ENCODE measurements at places on chromosomes 2 and 18. TPM values are rescaled to one million over a fixed set of nuclear protein-coding genes. Genes with fewer than 3 reads are reported as not detected.

AGAP1 gene
- total RNA-seq, result 91.4 TPM

RNU2-63P gene
- total RNA-seq, result 3.9 TPM

ACMSD gene
- not detected for total RNA-seq

CDH7 gene
- total RNA-seq, result not detected

UGT1A8 gene
- 0.17 TPM for total RNA-seq

IL36RN gene
- total RNA-seq, result 1.0 TPM

RRM2 gene
- 90.4 TPM for total RNA-seq

DAW1 gene
- total RNA-seq, result 1.8 TPM

ALMS1 gene
- total RNA-seq, result 16.7 TPM

- no peak for DNase-seq
These were observed 75.5 kb downstream of the TRABD2A start for GRCh38 chr2:84805250-84805958.

DNA sequence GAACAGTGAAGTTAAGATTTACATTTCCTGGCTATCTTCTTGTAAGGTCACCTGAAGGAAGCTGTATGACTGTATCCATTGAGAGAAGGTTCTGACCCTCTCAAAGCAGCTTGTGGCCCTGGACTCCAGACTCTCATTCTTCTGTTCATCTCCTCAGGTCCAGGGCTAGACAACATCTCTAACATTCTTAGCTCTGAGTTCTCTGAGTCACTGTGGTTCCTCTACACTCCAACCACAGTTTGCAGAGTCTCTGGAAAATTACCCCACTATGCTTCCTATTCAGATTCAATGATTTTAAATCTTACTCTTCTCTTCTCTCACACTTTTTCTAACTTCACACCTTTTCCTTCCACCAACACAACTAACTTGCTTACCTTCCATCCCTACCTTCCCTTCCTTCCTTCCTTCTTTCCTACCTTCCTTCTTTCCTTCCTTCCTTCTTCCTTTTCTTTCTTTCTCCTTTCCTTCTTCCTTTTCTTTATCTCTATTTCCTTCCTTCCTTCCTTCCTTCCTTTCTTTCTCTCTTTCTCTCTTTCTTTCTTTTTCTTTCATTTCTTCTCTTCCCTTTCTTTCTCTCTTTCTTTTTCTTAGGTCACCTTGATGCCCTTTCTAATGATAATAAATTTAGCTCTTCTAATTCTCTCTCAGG is 824.3 kb upstream of the ZEB2 start:
- DNase-seq, result no peak

GRCh38 chr2:191299010-191299409 is 53.8 kb downstream of the MYO1B start:
- no peak for DNase-seq

GRCh38 chr2:39697454-39697853 is 31.7 kb downstream of the TMEM178A start:
- DNase-seq, result no peak

- no peak for DNase-seq
These were observed 19.3 kb downstream of the PPP4R1 start for GRCh38 chr18:9594823-9595596.

GRCh38 chr2:42810971-42811811 is 18.8 kb upstream of the HAAO start:
- peak; percentile 55 for DNase-seq

DNA sequence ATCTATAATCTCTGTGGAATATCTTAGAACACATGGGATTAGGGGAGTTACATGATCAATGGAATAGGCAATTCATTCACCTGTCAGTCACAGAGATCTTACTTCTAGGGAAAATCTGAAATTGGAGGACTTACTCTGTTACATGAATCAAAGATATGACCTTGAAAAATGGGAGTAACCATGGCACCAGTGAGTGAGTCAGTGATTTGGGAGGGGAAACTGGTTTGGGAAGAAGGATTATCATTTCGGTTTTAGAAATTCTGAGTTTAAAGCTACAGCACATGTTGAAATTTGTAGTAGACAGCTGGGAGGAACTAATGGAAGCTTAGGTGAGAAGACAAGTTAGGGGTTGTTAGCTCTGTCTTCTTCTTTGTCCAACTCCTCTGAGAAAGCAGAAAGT is 153.7 kb downstream of the CAMKMT start:
- peak; percentile 68 for DNase-seq

- DNase-seq, result peak; percentile 9
These were observed 81.5 kb upstream of the PGAP1 start for GRCh38 chr2:197007716-197008628.

DNA sequence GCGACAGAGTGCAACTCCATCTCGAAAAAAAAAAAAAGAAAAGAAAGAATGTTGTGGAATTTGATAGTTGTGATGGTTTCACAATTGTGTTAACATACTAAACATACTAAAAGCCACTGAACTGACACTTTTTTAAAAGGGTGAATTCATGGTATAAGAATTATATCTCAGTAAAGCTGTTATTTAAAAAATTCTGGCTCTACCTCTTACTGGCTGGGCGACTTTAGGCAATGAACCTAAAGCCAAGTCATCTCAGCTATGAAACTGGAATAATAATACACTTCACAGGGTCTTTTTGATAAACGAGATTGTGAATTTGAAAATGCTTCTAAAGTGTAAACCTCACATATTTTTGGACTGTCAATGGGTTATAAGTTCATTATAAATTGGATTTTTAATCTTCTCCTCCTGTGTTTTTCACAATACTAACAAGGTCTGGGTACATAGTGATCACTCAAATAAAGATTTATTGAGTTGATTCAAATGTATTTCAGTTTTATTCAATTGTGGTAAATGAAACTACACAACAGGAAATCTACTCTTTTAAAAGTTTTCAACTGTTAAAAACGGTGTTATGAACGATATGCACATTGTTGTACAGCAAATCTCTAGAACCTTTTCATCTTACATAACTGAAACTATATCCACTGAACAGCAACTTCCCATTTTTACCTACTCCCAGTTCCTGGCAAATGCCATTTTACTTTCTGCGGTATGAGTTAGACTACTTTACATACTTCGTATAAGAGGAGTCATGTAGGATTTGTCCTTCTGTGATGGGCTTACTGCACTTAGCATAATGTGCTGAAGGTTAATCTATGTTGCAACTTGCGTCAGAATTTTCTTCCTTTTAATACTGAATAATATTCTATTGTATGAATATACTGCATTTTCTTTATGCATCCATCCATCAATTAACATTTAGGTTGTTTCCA is 43.0 kb upstream of the GTF2A1L start:
- DNase-seq, result no peak

DNA sequence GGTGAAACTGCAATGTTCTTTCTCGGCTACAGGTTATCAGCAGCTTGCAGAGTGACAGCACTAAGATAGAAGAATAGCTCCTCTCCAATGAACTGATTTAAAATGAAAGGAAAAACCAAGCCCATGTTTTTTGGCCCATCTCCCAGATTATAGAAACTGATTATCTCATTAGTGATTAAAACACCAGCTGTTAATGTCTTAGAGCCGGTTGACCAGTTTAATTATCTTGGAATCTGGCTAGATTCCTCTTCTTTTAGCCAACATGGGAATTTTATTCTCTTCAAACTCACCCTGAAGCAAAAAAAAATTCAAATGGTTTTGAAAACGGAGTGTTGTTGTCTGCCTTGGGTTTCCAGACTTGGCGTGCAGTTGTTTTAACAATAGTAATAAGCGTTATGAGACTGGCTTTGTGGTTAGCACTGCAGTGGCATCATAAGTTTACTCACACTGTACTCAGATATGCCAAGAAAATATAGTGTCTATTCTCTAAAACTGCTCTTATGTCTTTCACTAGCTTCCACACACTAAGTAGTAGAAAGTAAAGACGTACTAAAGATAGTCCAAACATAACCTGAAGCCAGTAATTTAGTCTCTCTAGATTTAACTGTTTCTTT is 665.3 kb downstream of the STK39 start:
- no peak for DNase-seq

DNA sequence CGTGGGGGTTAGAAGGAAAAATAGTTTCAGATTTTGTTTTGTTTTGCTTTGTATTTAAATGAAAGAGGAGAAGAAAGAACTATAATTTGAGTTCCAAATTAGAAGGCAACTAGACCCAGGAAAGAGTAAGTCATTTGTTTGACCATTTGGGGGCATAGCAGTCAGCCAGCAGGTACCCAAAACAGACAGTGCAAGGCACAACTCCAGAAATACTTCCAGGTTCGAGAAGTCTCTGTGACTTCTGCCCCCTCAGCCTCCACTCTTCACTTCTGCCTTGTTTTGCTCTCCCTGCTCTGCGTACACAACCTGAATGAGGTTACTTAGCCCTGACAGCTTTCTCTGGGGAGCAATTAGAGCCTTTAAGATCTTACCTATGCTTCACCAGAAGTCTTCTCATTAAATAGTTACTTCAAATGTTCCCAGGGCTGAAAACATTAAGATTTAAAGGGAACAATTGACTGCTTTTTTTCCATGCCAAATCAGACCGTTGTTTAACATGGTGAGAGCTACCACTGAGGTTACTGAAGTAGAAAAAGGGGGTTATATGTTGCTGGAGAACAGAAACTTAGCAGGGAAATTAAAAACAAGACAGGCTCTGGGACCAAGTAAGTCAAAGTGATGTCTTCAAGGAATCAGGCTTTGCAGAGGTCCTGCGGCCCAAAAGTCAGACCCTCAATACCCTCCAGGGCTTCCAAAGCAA is 216.9 kb downstream of the BCL11A start:
- no peak for DNase-seq

GRCh38 chr2:170277951-170278350 is 100.0 kb downstream of the MYO3B start:
- no peak for DNase-seq

- no peak for DNase-seq
These were observed 4.0 kb upstream of the HOXD4 start for GRCh38 chr2:176147210-176147799.

- DNase-seq, result no peak
These were observed 185.4 kb downstream of the FBXO15 start for GRCh38 chr18:73962256-73962655.

GRCh38 chr2:195763866-195764265 is 106.8 kb downstream of the SLC39A10 start:
- DNase-seq, result no peak

GRCh38 chr18:67179726-67180125 is 336.8 kb downstream of the DSEL start:
- no peak for DNase-seq

DNA sequence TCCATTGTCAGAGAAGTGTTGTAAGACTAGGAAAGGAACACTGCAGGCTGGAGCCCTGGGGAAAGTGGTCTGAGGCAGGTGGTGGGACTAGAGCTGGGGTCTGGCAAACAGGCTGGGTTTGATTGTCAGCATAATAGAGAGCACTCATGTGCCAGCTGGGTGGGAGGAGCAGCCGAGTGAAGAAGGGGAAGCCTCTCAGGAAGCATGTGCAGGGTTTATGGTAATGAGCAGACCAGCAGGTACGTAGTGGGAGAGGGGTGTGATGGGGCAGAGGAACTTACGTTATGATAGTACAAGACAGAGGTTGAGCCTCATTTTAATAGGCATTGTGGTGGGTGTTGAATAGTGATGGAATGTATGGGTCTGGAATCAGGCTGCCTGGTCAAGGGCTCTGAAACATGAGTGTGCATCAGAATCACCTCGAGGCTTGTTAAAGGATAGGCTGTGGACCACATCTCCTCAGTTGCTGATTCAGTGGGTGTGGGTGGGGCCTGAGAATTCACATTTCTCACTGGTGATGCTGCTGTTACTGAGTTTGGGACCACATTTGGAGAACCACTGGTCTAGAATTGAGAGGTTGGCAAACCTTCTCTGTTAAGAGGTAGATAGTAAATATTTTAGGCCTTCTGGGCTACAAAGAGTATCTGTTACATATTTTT is 1.7 kb upstream of the MGAT5 start:
- DNase-seq, result no peak

DNA sequence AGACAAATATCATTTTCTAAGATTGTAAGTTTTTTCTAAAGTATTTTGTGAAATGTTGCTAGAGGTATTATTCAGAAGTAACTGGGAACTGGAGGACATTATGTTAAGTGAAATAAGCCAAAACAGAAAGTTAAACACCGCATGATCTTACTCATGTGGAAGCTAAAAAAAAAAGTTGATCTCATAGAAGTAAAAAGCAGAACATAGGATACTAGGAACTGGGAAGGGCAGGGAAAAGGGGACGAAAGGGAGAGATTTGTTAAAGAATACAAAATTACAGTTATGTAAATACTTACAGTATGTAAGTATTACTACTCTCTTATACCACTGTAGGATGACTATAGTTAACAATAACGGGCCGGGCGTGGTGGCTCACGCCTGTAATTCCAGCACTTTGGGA is 46.7 kb upstream of the CDKL4 start:
- DNase-seq, result no peak

DNA sequence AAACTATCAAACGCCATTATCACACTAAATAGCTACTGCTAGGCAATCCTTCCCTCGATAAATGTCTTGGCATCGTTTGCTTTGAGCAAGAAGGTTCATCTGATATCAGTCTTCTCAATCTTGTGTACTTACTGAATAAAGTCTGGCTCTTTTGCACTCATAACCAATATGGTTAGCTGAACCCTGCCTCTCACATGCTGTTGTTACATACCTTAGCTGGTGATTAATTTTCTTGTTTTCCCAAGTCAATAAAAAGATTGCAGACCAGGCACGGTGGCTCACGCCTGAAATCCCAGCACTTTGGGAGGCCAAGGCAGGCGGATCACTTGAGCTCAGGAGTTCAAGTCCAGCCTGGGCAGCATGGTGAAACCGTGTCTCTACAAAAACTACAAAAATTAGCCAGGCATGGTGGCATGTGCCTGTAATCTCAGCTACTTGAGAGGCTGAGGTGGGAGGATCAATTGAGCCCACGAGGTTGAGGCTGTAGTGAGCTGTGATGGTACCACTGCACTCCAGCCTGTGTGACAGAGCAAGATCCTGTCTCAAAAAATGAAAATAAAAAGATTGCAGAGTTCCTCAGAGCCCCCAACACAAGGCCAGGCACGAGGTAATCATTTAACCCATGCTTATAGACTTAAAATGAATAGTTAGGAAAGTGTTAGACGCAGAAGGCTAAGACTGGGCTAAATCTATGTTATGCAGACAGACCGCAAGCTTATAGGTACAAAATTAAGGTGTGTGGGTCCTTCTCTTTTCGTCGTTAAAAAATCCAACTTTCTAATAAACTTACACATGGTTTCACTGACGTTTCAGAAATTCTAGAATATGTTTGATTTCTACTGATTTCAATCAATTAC is 177.5 kb downstream of the ALPK2 start:
- no peak for DNase-seq

- DNase-seq, result no peak
These were observed 78.9 kb upstream of the CYRIA start for GRCh38 chr2:16744521-16744920.

GRCh38 chr2:132547090-132547687 is 122.8 kb downstream of the LYPD1 start:
- no peak for DNase-seq
